Stimulated activated CD8-positive, alpha-beta memory T cell treated with anti-CD3 and anti-CD28 coated beads, Interleukin-15, amount 100 ng/mL, for 1 hour (primary cell): ENCODE measurements at places on chromosomes 2 and 18.
A peak's percentile ranks its signal among the peaks of the same experiment; 100 is the strongest.

DNA sequence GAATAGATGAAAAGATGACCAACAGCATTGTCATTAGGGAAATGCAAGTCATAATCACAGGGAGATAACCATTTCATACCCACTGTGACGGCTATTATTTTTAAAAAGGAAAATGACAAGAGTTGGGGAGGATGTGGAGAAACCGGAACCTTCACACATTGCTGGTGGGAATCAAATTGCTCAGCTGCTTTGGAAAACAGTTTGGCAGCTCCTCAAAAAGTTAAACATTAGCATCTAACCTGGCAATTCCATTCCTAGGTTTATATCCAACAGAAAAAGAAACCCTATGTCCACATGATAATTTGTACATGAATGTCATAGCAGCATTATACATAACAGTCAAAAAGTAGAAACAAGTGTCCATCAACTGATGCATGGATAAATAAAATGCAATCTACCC, 58.2 kb downstream of the KCNG3 start:
- no peak for DNase-seq

DNA sequence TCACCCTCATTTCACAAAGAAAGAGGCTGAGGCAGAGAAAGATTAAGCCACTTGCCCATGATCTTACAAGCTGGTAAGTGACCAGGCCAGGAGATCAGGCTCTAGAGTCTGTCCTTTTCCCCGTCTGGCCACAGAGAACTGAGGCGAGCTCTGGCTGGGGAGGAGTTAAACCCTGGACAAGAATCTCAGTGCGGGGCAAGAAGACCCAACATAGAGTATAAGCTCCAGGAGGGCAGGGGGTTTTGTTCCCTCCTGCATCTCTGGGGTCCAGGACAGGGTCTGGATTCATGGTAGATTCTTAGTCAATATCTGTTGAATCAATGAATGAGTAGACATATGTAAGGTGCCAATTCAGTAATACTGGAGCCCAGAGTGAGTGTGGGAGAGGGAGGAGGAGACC, 12.9 kb upstream of the INPP5D start:
- DNase-seq: no peak

DNA sequence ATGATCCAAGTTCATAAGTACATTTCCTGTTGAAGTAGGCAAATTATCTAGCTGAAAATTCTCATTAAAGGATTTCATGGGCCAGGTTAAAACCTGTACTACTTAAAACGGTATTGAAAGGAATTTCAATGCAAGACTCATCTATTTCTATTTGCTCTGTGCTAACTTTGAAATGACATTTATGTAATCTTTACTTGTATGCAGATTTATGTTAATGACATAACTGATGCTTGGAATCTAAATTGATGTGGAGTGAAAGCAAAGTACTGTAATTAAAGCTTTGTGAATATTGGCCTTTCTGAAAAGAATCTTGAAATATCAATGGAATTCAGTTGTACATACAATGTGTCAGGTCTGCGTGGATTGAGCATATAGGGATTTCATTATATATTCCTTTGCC, 390.0 kb downstream of the CPS1 start:
- no peak for DNase-seq

DNA sequence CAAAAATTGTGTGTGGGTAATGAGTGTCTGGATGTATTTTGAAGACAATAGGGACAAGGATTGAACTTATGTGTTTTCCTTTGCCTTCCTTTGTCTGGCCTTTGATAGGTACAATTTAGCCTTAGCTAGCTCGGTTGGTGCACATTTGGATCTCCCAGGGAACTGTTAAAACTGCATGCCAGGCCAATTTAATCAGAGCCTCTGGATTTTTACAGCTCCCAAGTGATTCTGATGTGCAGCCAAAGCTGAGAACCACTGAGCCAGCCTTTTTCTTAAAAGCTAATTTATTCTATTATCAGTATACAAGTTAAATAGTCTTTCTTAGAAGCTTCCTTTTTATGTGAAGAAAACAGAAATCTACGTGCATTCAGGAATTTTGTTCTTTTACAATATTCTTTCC, 25.0 kb downstream of the PLEK start:
- no peak for DNase-seq

- DNase-seq: no peak
These were observed 50.4 kb downstream of the PLB1 start for GRCh38 chr2:28546242-28546641.

GRCh38 chr2:194706179-194706578, 950.8 kb upstream of the SLC39A10 start:
- DNase-seq: no peak

DNA sequence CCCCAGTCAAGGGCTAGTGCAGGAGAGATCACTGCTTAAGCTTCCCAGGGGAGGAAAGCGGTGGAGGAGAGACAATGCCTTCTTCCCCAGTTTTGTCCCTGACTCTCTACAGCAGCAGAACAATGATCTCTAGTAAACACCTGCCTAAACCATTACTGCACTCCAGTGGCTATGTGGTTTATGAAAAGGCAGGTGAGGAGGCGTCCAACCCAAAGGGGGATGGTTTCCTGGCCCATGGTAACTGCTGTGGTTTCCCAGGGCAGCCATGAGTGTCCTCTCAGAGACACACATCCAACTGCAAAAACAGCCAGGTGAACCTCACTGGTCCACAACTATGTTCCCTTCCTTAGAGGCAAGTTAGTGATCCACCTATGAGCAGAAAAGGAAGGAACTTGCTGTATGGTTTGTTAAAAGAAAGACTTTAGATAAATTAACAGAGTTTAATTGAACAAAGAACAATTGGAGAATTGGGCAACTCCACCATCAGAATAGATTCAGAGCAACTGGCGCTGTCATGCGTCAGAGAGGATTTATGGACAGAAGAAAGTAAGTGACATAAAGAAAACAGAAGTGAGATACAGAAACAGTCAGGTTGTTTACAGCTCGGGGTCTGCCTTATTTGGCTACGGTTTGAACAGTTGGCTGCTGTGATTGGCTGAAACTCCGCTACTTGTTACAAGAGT, 4.8 kb upstream of the TTC39C start:
- no peak for DNase-seq

DNA sequence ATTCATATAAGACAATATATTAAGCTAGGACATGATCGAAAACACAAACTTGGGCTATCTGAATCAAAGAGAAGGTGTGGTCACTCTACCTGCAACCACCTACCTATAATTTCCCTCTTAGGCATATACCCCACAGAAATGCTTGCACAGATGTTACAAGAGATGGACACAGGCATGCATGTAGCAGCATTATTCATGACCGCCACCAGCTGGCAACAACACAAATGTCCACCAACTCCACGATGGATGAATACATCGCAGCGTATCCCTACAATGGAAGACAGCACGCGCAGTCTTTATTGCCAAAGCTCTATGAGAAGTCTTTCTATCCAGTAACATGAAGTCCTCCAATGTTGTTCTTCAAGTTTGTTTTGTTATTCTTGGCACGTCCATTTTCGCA, 90.8 kb downstream of the ARL4C start:
- no peak for DNase-seq

GRCh38 chr2:206477296-206477695, 34.0 kb downstream of the ADAM23 start:
- DNase-seq: no peak

DNA sequence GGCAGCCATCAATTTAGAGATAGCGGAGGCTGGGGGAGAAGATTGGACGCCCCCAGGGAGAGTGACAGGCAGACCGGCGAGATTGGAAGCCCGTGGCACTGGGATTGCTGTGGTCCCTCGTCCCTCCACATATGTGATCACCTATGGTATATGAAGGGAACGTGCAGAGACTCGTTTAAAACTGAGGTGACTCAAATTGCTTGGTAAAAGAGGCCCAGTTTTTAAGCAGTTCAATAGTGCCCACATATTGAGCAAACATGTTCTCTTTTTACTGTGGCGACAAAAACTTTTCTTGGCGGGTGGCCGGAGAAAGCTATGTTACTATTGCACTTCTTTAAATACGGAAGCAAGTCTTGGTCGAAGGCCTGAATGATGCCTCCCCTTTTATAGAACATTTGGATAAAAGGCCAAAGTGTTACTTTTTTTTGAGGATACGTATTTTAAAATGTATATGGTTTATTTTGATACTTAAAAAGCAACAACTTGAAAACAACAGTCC, 9.1 kb downstream of the B3GNT2 start:
- no peak for DNase-seq

DNA sequence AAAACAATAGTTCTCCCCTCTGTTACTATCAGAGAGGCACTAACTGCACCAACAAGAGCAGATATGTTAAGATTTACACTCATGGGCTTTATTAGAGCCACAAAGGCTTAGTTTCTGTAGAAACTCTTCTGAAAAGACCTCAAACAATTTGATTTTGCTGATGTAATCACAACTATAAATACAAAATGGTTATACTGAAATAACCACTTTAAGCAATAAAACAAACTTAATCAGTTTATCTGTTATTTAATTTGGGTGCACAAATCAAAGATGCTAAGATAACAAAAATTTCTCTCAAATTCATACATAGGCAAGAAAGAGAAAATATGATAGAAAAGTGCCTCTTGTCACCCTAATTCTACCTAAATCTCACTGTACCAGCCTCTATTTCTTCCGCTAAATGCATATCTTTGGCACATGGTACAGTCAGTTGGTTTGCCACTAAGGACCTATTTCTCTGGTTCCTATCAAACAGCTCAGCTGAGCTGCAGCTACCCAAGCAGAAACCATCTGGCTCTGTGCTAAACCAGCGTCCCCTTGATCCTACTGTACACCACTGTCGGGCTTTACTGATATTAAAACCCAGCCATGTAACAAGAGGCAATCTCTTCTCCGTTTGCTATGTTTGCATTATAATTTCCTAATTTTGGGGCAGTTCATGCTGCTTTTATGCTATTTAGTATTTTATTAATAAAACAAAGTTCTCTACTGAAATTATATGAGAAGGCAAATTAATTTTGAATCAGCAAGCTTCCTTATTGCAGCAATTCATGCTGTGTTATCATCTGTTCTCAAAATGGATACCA, 60.1 kb downstream of the CWC22 start:
- no peak for DNase-seq

GRCh38 chr2:232838406-232838874, 31.6 kb upstream of the SNORC start:
- DNase-seq: peak; percentile 29

GRCh38 chr2:127022817-127023216, 84.1 kb downstream of the BIN1 start:
- no peak for DNase-seq

GRCh38 chr2:105553538-105554196, 154.8 kb upstream of the FHL2 start:
- no peak for DNase-seq

GRCh38 chr2:17815468-17816184, 634 bp upstream of the MSGN1 start:
- DNase-seq: no peak

GRCh38 chr2:152242787-152243472, 67.4 kb upstream of the STAM2 start:
- no peak for DNase-seq

DNA sequence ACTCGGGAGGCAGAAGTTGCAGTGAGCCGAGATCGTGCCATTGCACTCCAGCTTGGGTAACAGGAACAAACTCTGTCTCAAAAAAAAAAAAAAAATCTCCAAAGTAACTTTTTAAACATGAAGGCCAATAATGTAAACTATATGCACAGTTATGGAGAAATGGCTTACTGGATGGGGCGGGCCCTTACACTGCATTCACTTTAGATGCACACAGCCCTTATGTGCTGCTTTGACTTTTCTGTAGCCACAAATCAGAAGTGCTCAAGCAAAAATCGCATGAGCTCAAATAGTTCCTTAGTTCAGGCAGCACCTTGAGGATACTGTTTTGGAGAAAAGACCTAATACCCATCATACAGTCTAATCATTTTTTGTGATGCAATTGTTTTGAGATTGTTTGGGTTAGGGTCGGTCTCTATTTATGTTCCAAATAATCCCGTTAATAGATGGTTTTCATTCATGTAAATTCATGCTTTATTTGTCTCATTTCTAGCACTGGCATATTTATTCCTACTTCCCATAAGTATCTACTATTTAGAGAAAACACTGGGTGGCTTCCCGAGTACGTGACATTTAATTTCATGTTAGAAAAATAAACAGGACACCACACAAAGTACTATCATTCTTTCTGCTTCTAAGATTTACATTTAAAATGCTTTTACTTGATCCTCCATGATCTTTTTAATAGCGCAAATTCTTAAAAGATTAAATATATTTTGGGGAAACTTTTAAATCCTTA, 34.7 kb downstream of the RBMS1 start:
- no peak for DNase-seq

GRCh38 chr2:16067866-16068551, 127.7 kb downstream of the MYCN start:
- no peak for DNase-seq

DNA sequence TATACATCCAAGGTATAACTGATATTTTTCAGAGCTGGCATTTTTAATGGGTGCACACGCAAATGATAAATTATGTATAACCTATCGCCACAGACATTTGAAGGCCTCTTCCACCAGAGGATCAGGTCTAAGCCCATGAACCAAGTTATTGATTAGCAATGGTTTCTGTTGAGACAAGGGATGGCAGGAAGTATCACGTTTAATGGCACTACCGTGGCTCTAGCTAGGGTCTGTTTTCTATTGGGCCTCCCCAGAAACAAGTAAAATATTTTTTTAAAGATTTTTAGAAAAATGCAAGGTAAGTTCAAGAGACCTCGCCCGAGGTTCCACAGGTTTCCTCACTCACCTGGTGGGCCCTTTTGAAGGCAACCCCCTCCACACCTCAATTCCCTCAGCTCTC, 667 bp downstream of the GFPT1 start:
- DNase-seq: no peak

DNA sequence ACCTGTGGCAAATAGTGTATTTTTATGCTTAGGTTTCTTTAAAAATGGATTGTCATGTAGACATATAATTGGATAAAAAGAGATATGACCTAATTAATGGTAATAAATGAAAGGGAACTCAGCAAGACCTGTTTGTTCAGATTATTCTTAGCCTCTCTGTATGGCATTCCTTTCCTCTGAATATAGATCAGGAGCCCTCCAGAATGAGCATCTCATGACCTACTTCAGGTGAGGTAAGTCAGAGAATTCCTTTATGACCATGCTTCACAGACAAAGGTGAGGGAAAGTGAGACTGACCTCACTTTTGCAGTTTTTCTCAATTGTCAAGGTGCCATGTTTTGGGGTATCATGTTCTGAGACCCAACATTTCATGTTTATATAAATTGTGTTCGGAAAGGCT, 1744.3 kb upstream of the PIK3C3 start:
- DNase-seq: no peak

DNA sequence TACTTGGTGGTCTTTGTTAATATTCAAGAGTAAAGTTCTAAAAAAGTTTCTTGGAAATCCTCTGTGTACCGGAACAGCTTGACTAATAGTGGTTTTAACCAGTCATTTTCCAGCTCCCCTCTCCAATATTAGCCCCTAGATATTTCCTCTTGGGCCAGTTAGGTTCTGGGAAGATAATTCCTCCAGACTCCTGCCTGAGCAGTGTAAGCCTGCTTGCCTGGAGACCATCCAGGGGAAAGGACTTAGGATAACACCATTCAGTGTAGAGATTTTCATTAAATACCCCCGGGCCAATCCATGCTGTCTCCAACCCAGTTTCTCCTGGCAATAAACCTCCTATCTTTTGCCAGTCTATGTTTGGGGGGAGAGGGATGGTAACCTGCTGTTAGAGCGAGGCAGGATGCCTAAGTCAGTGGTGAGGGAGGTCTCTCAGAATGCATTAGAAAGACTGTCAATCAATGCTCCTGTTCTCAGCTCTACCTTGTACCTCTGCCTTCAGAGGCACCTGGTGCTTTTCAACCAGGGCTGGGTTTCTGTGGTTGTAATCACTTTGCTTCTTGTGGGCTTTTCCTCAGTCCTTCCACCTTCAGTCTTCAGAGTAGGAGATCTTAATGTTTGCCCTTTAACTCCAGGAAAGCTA, 186.4 kb downstream of the RNF152 start:
- no peak for DNase-seq
